Stimulated activated CD4-positive, alpha-beta T cell treated with anti-CD3 and anti-CD28 coated beads, Interleukin-4, amount 100 ng/mL, for 4 hours (primary cell): ENCODE measurements at places on chromosomes 5 and 9.

DNA sequence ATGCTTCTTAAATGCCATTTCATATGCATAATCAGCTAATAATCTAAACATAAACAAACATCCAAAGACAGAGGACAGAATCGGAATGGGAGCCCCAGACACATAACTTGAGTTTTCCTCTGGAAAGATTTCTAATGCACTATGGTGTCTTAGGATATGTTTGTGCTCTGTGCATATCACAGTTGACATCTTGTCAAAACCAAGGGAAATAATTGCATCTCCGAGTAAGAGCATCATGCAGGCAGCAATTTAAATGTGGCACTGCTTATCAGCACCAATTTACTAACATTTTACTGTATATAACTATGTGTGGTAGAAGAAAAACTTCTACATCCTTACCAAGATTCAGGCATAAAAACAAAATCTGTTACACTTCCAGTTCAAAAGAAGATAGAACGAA is 217.9 kb downstream of the GLIS3 start:
- DNase-seq = no peak

- DNase-seq = no peak
Measured at GRCh38 chr9:2261421-2262103, 246.4 kb downstream of the SMARCA2 start.

- DNase-seq = no peak
Measured at GRCh38 chr5:93279296-93279963, 301.6 kb downstream of the NR2F1-AS1 start.

DNA sequence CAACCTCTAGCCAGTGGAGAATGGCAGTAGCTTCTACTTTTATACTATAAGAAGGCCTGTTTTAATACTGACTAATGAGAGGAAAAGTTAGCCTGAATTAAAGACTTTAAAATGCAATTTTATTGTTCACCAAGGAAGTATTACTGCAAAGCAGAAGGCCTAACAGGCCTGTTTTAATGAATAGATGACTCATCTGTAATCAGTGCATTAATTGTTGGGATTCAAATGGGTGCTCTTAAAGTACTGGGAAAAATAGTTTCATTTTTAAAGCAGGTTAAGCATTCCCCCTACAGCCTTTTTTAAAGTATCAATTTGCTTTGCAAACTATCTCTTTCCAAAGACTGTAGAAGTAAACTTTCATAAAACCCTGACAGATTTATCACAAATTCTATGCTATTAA is 147.7 kb downstream of the SIL1 start:
- no peak for DNase-seq

DNA sequence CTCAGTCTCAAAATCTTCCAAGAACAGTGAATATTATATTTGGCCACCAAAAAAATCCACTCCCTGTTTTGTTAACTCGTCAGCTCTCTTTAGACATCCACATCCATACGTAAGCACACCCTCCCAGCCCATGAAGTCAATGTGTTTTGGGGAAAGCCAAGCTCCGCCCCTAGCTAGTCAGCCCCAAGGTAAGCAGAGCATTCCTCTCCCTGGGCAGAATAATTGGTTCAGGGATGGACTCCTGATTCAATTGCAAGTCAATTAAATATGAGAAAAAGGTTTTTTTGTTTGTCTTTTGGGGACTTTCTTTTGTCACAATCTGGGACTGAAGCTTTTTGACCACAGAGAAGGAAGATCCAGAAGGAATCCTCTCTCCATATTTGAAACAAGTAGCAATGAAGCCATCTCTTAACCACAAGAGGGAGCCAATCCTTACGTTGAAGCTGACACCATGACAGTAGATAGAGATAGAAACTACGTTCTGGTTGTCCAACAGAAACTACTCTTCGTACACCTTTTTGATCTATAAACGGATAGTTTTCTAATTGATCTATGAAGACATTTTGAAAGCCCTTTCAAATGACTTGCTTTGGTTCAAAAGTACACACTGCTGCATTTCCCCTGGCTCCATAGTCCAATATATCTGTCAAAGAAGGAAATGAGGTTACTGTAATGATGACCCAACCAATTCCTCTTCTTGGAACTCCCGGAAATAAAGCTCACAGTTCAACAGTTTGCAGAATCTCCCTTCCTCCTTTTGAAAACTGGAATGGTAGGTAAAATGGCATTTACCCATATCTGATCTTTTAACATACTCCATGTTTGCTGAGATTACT is 166.4 kb downstream of the TLE1 start:
- DNase-seq = no peak

- no peak for DNase-seq
Measured at GRCh38 chr5:95649274-95649673, 2.7 kb downstream of the RFESD start.

DNA sequence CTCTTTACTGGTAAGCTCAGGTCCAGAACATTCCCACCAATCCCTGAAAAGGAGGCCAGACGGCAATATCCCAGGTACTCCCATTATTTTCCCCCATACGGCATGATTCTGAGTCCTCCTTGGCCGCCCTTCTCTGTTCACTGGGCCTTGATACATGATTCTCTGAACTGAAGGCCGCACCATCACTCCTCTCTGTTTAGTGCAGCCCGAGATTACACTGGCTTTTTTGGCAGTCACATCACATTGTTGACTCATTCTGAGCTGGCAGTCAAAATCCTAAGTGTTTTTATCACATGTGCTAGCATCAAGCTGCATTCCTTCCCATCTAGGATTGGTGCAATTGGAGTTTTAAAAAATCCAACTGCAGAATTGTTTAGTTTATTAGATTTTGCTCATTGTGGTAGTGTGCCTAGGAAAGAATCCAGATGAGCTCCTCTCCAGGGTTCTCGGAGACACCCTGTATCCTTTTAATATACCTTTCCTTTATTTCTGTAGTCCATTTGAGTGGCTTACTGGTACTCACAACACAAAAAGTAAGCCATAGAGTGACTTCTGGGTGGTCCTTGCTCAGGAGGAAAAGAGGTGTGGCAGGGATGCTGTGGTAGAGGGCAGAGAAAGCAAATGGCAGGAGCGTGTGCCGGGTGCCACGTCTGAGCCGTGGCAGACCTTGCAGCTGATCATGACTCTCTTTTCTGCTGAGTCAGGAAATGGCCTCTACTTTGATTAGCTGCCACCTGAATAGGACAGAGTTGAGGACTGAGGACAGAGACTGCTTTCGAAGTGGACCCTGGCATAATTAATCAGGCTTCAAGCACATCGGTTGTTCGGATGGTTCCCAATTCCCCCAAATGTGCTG is 121.1 kb upstream of the IL12B start:
- DNase-seq = no peak

GRCh38 chr5:74327339-74327685 is 313.2 kb downstream of the ENC1 start:
- no peak for DNase-seq

DNA sequence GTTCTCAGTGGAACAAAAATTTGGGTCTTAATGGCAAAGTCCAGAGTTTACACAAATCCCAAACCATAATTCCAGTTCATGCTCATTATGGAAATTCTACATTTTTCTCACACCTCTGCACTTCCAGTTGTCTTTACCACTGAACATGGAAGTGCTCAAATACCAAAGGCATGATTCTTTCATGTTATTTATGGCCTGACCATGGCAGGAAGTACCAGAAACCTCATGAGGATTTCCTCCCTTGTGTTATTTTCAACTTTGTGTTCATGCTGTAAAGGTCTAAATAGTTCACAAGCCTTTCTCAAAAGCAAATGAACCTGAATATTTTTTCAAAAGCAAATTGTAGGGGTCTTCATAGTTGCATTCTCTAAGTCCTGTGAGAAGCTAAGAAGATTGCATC is 82.0 kb upstream of the ITGA1 start:
- DNase-seq = no peak

GRCh38 chr5:143842920-143843319 is 31.0 kb downstream of the HMHB1 start:
- DNase-seq = no peak
